ENCODE measurements at places on chromosomes 5 and 9.

GRCh38 chr5:140801494-140801841 lies 611 bp downstream of the PCDHA3 start:
- no peak for DNase-seq

DNA sequence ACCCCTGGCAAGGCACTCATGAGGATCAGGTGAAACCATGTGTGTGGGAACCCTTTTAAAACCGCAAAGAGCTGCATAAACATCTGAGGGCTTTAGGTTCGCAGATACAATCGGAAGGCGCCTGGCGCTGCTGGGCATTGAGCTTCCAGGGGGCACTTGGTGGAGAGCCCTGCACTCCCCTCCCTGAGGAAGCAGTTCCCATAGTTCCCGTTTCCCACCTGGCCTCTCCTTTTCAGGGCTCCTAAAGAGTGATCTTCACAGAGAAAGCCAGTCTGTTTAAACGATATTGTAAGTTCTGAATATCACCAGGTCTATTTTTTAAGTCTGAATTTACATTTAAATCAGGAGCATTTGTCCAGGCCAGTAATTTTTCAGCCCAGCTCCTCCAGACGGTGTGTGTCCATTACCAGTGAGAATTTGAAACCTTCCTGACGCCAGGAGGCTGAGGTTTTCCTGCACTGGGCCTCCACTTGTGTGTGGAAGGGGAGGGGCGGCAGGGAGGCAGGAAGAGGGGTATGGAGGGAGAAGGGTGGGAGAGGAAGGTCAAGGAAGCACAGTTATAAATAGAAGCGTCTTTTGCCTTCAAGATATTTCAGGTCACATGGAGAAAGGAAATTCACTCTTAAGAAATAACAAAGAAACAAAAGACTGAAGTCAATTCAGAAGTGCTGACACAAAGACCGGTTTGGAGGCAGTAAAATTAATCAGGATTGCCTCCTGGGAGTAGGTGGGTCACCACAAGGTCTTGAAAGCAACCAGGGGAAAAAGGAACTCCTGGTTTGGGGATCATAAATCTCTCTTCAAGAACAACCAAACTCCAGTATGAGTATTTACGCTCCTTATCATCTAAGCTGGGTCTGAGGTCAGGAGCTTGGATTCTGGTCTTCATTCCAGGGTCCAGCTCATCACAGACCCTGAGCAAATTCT lies 14.3 kb upstream of the MGAT1 start:
- DNase-seq, result no peak

DNA sequence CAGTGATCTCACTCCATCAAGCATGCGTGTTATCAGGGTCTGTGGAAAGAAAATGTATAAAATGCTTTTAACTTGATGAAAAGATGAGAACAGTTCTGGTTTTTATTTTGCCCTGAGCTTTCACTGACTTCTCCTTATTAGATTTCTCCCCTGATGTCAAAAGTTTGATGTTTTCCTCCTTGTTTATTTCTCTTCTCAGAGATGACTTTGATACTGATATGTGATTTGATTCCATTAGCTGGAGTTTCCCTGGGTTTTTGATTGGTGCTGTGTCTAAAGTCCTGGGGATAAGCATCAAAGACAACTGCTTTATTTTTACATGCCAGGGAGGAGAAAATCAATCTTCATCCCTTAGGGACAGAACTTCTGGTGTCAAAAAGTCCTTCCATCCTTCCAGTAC lies 510.0 kb downstream of the KCTD16 start:
- DNase-seq, result no peak

DNA sequence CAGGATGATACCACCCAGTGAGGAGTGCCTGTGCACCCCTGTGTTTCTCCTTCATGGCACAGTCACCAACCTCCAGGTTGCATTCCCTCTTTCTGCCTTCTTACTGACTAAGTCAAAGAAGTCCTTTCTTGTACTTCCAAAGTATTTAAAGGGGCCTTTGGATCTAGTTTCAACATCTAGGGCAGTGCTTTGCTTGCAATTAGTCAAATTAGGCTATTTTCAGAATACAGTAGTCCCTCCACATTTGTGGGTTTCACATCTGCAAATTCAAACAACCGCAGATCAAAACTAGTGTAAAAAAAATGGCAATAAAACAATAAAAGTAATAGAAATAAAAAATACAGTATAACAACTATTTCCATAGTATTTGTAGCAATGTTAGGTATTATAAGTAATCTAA lies 333.9 kb upstream of the SEMA6A start:
- no peak for DNase-seq

DNA sequence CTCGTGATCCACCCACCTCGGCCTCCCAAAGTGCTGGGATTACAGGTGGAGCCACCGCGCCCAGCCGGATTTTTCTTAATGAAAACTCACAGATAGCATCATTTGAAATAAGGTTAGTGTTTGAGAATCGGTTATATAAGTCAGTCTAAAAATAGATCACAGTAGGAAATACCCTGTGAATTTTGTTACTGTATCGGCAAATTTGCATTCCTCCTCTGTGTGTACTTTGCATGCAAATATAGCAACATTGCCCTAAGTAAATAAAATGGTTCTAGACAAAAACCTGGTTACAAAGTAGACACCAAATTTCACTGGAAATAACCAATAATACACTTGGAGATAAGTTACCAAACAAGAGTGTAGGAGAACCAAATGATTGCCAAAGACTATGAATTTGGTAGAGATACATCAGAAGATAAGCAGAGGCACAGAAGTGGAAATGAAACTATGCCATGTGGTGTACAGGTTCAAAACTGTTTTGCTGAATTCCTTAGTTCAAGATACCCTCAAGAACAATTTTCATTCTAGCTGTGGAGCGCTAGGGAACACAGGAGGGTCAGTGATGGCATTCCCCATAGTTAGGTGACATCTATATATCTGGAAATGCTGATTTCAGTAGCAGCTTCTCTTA lies 58.1 kb downstream of the ICE1 start:
- DNase-seq, result no peak

GRCh38 chr9:76729980-76730737 lies 34.1 kb upstream of the PCA3 start:
- no peak for DNase-seq

DNA sequence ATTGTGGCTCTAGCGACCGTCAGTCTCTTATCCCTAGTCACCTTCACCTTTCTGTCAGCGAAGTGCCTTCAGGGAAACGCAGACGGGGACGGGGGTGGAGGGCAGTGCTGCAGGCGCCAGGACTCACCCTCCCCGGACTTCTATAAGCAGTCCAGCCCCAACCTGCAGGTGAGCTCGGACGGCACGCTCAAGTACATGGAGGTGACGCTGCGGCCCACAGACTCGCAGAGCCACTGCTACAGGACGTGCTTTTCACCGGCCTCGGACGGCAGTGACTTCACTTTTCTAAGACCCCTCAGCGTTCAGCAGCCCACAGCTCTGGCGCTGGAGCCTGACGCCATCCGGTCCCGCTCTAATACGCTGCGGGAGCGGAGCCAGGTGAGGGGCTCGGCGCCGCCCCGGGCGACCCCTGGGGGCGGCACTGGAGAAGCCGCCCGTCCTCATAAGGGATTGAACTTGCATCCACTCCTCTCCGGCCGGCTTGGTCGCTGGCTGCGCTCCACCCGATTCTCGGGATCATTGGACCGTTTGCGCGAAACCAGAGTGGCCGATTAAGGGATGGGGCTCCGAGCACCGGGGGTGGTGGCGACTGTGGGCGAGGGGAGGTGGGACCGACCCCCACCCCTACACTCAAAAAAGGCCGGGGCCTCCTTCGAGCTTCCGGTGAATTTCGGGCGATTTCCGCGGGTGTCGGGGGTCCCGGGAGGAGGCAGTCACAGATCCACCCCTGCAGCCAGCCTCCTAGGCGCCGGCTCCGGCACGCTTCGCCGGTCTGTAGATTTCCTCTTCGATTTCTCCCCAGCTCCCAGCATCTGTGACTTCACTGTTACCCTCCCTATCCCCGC lies 2.7 kb downstream of the PCDHGC5 start:
- DNase-seq, result no peak

GRCh38 chr5:2466966-2467365 lies 284.5 kb downstream of the IRX2 start:
- no peak for DNase-seq

DNA sequence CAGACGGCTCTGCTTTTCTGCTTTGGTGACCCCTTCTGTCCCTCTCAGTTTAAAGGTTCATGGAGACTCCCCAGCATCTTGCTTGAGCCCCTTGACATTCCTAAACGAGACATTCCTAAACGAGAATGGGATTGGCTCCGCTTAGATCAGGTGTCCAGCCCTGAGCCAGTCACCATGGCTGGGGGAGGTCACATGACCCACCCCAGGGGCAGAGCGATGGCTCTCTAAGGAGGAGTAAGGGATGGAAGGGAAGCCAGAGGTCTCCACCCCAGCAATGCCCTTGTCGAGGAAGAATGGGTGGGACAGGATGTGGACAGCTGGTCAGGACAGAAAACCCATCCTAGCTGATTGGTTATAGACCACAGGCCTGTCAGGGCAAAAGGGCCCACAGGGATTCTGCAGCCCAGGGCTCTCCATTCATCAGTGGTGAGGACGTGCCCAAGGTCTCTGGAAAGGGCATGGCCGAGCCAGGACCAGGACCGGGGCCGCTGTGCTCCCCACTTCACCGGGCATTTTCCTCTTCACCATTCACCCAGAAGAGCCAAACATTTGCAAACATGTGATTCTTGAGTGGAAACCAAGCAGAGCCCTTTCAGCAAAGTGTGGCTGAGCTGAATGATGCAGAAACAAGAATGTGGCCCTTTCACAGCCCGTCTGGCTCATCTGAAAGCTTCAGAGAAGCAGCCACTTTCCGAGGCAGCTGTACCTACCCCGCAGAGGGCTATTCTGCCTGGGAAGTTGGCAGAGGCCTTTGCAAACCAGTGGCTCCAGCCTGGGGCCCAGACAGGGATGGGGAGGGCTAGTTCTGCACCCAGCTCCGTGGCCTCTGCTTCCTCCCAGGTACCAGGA lies 19.8 kb upstream of the AIF1L start:
- no peak for DNase-seq

DNA sequence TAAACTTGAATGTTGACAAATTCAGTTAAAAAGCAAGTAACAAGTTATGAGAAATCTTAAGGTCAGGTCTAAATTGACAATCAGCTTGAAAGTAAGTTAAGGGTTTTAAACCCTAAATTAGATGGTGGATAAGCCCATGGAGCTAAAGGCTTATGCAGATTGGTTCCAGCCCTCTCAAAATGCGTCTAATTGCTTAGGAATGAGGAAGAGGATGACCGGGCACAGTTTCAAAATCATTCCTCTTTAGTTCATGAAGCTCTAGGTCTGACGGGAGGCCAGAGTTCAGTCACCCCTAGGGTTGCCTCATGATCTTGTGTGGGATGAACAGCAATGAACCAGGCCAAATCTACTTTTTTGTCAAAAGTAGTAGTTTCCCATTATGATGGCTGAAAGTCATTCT lies 75.4 kb downstream of the SLC38A9 start:
- DNase-seq, result no peak

- DNase-seq, result no peak
Measured at GRCh38 chr5:97046270-97046982, 96.0 kb downstream of the LIX1 start.

- DNase-seq, result no peak
Measured at GRCh38 chr9:77806741-77807140, 158.6 kb upstream of the GNA14 start.

DNA sequence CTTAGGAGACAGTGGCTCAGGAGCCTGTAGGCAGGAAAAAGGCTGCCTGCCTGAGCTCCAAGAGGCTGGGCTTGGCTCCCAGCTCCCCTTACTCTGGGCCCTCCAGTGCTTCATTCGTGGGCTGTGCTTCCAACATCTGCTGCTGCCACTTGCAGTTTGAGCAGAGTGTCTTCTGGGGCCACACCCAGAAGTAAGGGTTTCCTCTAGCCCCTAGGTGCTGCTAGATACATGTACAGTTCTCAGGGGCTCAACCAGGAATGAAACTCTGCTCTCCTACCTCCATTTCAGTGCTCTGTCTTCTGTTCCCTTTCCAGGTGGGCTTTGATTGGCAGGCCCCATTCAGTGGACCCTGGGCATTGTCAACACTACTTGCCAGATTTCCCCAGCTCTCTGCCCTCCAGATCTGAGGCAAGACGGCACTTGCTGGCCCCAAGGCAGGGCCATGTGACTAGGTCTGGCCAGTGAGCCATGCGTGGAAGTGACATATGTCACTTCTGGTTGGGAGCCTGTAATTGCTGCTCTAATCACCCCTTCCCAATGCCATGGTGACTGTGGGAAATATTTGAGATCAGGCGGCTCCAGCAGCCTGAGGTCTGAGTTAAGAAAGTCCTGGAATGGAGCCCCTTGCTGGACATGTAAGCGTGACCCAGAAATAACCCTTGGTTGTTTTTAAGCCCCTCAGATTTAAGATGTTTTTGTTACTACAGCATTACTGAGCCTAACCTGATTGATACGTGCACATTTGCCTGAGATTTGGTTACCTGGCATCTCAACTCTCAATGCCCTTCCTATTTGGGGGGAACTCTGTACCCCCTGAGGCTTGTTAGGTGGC lies 9.4 kb upstream of the BOD1 start:
- DNase-seq, result no peak

DNA sequence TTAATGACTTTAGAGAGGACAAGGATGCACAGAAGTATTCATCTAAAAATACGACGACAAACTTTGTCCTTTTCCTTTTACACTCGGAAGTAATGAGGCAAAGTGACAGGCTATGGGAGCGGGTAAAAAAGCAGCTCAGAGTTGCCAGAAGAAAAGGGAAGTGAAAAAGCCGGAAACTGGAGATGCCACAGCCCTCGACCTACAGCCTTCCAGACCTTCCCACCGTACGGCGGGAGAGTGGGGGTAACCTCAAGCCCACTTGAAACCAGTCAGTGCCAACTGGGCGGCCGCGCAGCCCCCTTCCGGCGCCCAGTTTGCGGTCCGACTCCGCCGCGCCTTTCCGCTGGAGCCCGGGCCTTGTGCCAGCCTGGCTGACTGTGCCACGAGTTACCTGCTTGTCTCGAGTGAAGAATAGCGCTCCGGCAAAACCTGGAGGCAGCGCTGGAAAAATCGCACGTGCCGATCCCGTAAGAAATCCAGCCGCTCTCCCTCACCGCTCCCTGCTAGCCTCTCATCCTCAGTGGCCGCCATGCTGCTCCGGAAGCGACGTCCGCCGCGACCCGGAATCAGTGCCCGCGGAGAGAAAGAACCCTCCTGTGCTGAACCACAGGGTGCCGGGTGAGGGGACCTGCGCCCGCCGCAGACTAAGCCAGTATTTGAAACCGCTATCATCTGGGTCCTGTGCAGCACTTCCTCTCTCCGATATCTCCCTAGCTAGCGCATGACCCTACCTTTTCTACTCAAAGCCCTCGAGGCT lies at the start of gene PGGT1B:
PGGT1B (minus strand) TSS at position 557 of the 757 bp plus-strand sequence; CDS start at position 531, 26 bp downstream.
- DNase-seq, result peak; percentile 52

- DNase-seq, result no peak
Measured at GRCh38 chr5:37834542-37835379, 5.1 kb downstream of the GDNF start.
